ENCODE measurements at places on chromosomes 3 and 15.

DNA sequence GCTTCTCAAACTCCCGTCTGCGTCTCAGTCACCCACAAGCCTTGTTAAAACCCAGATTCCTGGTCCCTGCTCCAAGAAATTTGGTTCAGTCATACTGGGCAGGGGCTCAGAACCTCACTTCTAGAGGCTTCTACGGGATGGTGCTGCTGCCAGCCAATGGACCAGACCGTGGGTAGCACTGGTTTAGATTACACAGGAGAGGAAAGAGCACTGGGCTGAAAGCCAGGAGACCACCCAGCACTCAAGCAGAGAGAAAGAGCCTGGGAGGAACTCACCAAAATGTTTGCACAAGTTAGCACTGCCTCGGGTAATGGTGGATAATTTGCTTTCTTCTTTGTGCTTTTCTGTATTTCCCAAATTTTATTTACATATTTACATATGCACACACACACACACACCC, 46.9 kb upstream of the MUC13 start:
- no peak for DNase-seq

DNA sequence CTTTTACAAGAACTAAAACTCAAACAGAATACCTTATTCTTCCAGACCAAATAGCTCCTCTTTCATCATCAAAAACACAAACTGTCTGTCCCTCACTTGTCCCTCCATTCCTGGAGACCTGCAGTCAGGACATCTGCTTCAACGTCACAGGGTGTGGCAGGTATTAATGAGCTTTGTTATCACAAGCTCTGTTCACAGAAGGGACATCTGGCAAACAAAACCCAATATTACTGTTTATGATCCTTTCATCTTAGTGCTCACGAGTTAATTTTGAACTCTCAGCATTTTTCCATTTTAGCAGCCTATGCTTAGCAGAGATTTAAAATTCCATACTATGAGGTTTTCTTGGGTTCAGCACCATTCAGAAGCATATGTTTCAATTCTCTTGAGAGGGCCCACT, 32.9 kb downstream of the AP3S2 start:
- no peak for DNase-seq

- no peak for DNase-seq
These were observed 435.6 kb downstream of the GOLGA6L6 start for GRCh38 chr15:20106026-20106425.

DNA sequence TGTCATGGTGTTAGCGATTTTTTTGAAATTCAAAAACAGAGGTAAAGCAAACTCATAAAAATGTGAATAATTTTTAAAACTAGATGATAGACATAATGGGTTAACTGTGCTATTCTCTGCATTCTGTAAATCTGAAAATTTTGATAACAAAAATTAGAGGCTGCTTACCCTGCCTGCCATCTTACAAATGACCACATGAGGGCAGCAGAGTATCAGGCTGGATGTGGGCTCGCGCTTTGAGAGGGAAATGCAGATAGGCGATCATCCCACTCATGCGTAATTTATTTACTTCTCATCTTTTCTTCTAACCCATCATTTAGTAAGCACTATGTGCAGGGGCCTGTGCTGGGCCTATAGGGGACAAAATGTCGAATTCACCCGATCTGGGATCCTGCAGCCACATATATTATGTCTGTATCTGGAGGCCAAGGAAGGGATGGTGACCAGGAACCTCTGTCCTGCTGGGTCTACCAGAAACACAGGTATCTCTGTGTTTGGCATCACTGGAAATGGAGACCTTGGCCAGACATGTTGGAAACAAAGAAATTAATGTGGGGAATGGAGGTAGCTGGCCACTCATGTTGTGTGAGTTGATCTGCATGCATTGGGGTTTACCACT, 7.8 kb upstream of the RAD18 start:
- peak; percentile 78 for DNase-seq

DNA sequence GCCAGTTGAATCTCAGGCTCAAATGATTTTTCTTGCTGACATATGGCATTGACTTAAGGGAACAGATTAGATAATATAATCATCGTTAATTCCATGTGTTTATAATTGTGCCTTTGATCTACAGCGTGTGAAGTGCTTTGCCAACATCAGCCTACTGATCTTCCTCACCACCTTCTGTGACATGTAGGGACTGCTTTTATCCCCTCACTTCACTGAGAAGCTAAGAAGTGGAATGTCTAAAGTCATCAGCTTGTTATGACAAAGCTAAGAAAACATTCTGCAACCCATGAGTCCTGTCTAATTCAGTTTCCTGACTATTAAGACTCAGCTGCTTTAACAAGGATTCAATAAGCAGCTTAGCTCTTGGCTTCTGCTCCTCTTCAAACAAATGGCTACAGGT, 106.0 kb downstream of the MYH15 start:
- no peak for DNase-seq

GRCh38 chr3:145798696-145799537, 362.1 kb downstream of the PLOD2 start:
- DNase-seq, result no peak

DNA sequence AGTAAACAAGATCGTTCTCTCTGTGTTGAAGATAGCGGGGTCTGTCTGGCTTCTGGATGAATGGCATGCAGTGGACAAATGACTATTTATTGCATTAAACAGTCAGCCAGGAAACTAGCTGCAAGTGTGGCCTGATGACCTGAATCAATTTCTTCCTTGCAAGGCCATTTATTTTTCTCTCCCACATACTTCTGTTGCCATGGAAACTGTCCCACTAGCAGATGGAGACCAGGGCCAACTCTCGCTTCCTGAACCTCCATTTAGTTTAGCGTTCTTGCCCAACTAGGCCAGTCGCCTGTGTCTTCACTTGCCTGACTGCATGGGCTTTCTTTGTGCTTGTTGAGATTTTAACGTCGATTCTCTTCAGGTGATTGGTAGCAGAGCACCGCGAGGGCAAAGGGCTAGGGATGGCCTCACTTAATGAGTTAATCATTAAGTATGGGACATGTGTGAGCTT, 27.6 kb downstream of the LMCD1 start:
- no peak for DNase-seq
